ENCODE measurements at places on chromosomes 3 and 15.
A peak's percentile ranks its signal among the peaks of the same experiment; 100 is the strongest.

DNA sequence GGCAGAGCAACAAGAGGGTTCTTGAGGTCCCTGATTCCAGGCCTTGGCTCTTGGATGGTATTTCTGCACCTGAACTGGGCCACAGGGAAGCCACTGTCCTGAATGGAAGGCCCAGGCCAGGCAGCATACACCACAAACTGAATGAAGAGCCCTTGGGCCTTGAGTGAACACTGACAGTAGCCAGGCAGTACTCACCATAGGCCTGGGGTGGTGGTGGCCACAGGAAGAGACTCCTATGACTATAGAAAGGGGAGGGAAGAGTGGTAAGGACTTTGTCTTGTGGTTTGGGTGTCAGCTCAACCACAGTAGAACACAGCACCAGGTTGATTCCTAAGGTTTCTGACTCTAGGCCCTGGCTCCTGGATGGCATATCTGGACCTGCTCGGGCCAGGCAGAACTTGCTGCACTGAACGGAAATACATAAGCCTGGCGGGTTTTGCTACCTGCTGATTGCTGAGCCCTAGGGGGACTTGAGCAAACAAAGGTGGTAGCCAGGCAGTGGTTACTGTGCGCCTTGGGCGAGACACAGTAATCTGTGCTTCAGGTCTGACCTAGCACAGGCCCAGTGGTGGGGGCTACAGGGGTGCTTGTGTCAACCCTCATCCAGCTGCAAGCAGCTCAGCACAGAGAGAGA lies 241.4 kb downstream of the ISL2 start:
- DNase-seq: no peak

DNA sequence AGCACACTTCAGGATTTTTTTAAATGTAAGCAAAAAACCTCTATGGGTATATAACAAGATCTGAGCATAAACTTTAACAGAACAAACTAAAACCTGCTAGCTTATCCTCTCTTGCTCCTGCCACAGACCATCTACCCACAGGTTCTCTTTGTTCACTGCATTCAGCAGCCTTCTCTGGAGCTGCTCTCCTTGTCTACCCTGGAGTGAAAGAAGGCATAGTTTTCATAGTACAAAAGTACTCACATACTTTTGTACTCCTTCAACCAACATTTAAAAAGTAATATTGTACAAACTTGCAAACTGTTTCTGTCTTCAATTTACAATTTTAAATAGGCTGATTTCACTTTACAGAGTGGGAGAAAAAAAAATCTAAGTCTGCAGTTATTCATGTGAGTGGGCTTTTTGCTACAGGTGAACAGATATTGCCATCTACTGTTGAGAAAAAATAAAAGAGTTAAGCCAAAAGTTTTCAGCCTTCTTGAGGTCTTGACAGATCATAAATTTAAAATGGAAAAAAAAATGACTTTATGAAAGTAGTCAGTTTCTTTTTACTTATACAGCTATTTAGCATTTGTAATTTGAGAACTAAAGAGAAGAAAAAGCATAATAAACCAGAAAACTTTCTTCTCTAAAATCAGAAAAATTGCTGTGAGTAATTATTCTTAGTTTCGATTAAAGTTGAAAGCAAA lies 20.4 kb downstream of the TERC start:
- DNase-seq: no peak

DNA sequence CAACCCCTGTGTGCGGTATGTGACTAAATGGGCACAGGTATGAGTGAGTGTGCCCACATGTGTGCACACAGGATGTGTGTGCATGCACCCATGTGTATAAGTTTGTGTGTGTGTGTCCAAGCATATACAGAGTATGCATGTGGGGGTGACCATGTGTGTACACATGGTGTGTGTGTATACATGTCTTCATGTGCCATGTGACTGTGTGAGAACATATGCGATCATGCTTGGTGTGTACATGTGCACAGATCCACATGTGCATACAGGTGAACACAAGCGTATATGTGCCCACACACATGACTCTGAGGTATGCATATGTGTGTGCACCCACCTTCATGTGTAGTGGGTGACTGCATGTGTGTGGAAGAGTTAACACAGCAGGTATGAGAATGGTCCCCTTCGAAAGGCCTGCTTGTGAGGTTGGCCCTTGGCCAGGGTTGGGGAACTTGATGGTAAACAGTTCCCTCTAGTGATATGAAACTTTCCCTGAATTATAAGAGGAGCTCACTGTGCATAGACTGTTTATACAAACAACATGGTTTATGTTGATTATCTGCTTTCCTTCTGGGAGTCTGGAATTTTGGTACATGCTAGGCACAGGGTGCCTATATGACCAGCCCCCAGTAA lies 10.3 kb downstream of the PFKFB4 start:
- DNase-seq: no peak

DNA sequence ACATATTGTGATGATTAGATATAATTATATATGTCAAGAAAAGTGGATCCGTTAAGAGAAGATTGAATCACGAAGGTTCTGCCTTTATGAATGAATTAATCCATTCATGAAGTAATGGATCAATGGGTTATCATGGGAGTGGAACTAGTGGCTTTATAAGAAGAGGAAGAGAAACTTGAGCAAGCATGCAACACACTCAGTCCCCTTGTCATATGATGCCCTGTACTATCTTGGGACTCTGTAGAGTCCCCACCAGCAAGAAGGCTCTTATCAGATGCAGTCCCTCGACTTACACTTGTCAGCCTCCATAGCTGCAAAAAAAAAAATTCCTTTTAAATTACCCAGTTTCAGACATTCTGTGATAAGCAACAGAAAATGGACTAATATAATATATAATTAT lies 301.9 kb downstream of the RAP2B start:
- DNase-seq: no peak

DNA sequence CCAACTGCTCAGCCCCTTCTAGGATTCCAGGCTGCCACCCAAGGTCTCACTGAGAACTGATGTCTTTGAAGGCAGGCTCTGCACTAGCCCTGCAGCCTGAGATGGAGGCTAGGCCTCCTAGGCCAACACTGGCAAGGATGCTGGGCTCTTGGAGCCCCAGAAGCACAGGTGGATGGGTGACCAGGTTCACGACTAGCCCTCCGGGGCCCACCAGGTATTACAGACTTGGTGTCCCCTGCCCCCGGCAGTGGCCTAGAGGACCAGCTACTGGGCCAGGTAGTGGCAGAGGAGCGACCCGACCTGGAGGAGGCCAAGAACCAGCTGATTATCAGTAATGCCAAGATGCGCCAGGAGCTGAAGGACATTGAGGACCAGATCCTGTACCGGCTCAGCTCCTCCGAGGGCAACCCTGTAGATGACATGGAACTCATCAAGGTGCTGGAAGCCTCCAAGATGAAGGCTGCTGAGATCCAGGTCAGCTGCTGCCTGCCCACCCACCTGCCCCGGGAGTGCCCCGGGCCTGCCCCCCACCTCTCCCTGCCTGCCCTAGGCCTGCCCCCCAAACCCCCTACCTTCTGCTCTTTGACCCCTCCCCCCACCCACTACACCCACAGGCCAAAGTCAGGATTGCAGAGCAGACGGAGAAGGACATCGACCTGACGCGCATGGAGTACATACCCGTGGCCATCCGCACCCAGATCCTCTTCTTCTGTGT lies 52.5 kb downstream of the SEMA3G start:
- DNase-seq: no peak

GRCh38 chr15:73965758-73966113 lies 26.4 kb downstream of the STOML1 start:
- peak; percentile 11 for DNase-seq

DNA sequence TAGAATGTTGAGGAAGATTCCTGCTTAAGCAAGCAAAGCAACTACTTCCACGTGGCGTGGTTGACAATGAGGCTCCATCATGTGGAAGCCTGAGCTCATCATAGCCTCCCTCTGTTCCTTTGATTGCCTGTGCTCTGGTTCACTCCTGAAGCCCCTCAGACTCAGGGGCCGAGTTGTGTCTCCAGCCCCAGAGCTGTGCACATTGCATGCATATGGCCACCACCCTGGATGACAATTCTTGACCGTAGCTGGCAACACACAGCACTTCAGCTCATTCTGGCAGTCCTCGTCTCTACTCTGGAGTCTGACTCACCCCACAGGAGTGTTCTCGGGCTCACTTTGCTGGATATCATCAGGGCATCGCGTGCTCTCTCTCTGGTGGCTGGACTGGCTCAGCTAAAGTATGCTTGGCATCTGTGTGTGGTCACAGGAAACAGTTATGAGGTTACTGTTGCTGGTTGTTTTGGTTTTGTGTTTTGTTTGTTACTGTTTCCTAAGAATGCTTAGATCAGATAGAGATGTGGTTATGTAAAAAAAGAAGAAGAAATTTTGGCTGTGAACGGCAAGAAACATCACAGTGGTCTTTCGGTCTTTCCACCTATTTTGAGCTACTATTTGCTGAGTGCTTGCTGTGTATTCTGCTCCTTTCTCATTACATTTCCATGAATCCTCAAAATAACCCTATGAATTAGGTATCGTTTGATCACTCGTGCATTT lies 41.6 kb upstream of the MRPS22 start:
- no peak for DNase-seq

- DNase-seq: peak; percentile 52
These were observed 826 bp downstream of the SHC4 start for GRCh38 chr15:48962662-48963523.

- DNase-seq: peak; percentile 25
These were observed 30.7 kb downstream of the MBNL1 start for GRCh38 chr3:152299249-152299976.

- peak; percentile 10 for DNase-seq
These were observed 24.5 kb downstream of the SEMA3G start for GRCh38 chr3:52420388-52420787.

GRCh38 chr15:40513609-40514008 lies 42.8 kb downstream of the CHST14 start:
- DNase-seq: no peak

DNA sequence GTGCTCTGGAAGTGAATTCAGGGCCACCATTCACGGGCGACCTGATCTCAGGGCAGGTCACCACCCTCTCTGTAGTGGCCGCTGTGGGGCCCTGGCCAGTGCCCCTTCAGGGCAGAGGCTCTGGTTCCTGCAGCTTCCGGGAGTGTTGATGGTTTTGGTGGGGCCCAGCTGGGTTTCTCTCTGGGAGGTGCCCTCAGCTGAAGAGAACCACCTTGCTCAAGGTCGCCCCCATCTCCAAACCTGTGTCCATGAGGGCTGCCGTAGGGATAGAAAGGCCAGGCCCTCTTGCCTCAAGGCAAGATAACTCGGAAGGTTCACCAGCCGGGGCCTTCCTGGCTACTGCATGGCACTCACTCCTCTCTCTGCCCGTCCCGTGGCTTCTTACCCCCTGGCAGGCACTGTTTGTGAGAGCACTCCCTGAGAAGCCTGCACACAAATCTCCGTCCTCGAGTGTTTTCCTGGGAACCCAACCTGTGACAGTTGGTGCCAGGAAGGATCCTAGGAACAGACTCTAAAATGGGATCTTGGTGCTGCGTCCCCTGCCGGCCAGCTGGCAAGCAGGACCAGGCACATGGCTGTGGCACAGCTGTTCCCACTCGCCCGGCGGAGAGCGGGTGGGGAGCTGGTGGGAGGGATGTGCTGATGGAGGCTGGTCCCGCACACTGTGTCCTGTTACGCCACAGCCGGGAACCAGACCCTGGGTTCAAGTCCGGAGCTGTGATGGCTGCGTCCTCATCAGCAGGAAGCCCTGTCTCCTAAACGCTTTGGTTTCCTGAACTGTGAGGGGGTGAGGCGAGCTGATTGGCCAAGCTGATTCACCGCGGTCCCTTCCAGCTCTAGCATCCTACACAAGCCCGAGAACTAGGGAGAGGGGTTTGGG lies 23.2 kb upstream of the PIGZ start:
- peak; percentile 17 for DNase-seq

GRCh38 chr3:71564361-71564760 lies 19.2 kb downstream of the FOXP1 start:
- DNase-seq: no peak
